Neural crest cell (in vitro differentiated cells): ENCODE measurements at places on chromosomes 5 and 9. TPM values are rescaled to one million over a fixed set of nuclear protein-coding genes. Genes with fewer than 3 reads are reported as not detected.

DDX4 gene
- not detected in 2 replicates for total RNA-seq

DNA sequence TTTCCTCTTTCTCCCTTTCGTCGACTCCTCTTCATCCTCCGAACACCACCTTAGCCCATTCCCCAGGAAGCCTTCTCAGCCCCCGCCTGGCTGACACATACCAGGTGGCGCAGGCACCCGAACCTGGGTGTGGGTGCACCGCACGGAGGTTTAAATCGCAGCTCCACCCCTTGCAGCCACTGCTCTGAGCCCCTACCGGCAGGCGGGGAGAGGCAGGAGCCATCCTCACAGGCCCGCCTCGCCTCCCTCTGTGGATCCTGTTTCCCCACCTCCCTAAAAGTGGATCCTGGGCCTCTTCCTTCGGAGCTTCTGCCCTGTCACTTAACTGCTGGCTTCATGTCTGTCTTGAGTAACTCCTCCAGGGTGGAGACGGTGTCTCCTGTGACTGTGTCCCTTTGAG, 110.7 kb downstream of the OLFM1 start:
- no peaks in the 10 kb centered on the region for H3K36me3 ChIP-seq
- H3K27me3 ChIP-seq = peaks cover 34% of the 10 kb centered on the region
- peaks cover 11% of the 10 kb centered on the region for H3K4me1 ChIP-seq
- DNase-seq = no peak
- H3K4me3 ChIP-seq = no peak overlapping the region
- no peak overlapping the region for H3K27ac ChIP-seq

DNA sequence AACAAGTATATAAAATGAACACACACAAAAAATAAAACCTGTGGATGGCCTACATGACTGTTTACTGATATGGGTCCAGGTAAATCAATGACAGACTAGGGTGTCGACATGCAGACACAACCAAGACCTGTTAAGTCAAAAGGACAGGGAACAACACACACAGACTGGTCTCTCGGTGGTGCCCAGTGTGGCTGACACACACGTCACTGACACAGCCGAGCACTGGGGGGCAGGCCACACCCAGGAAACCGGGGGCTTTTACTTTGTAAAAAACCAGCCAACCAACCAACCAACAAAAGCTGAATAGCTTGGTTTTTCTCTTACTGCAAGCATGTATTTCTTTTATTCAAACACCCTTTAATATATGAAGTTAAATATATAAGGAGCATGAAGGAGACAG, 5.0 kb downstream of the FAM163B start:
- H3K27me3 ChIP-seq = peaks cover 51% of the 10 kb centered on the region
- no peak overlapping the region for H3K27ac ChIP-seq
- no peaks in the 10 kb centered on the region for H3K36me3 ChIP-seq
- no peaks in the 10 kb centered on the region for H3K4me1 ChIP-seq
- no peak for DNase-seq

DNA sequence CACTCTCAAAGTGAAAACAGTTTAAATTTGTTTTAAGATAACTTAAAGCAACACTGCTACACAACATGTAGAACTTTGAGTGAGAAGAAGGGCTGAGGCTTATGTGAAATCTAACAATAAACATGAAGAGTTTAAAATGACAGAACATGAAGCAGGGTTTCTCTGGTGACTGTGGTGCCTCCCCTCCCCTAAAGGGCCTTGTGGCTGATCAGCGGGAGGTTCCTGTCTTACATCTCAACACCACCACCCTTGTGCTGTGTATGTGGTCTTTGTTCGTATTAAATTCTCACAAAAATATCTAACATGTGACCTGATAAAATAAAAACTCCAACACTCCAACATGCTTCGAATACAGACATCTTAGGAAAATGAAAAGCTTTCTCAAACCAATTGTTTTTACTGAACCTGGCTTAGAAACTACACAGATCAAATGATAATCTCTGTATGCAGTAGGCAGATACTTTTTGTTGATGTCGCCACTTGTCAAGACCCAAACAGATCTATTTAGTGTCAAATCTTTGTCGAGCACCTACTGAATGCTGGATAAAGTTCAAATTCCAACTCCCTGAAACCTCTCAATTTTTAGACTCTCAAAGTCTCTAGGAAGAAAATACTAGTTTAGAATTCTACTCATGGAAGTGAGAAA, 9.9 kb upstream of the IQGAP2 start:
- H3K4me1 ChIP-seq = peaks cover 30% of the 10 kb centered on the region
- no peaks in the 10 kb centered on the region for H3K36me3 ChIP-seq
- H3K27ac ChIP-seq = no peak overlapping the region
- H3K27me3 ChIP-seq = no peaks in the 10 kb centered on the region
- no peak overlapping the region for H3K4me3 ChIP-seq
- no peak for DNase-seq

GMCL2 gene
- not detected in 2 replicates for total RNA-seq

CDKN2B-AS1 gene
- total RNA-seq = 0.21 TPM in 1 of 2 replicates, not detected in the other

TAF11L5 gene
- total RNA-seq = not detected in 2 replicates

GRCh38 chr5:62690421-62690820, 111.8 kb downstream of the LRRC70 start:
- no peaks in the 10 kb centered on the region for H3K36me3 ChIP-seq
- H3K4me3 ChIP-seq = no peak overlapping the region
- H3K4me1 ChIP-seq = no peaks in the 10 kb centered on the region
- H3K27ac ChIP-seq = no peak overlapping the region
- no peaks in the 10 kb centered on the region for H3K27me3 ChIP-seq
- no peak for DNase-seq

DNA sequence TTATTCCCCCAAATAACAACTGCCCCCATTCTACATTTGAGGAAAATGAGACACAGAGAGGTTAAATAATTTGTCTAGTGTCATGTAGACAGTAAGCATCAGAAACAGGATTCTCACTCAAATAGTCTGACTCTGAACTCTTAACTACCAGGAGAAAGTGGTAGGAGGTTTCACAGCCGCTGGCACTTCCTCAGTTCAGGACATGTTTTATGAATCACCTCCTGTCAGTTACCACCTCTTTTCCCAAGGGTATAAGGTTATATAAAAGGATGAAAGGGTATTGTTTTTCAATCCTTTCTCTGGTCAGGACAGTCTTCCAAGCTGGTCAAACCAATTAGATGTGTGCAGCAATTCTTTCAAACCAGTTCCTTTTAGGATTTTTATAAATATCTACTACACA, 52.1 kb downstream of the TSSK1B start:
- H3K27ac ChIP-seq = no peak overlapping the region
- DNase-seq = no peak
- no peaks in the 10 kb centered on the region for H3K27me3 ChIP-seq

DNA sequence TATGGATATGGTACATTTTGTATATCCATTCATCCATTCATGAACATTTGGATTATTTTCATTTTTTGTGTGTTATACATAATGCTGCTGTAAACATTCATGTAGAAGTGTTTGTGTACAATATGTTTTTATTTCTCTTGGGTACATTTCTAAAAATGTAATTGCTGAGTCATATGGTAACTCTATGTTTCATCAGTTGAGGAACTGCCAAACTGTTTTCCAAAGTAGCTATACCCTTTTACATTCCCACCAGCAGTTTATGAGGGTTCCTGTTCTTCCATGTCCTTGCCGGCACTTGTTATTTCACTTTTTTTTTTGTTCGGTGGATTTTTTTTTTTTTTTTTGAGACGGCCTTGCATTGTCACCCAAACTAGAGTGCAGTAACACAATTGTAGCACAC, 54.0 kb upstream of the MCCC2 start:
- no peak overlapping the region for H3K4me3 ChIP-seq
- no peaks in the 10 kb centered on the region for H3K27me3 ChIP-seq
- H3K27ac ChIP-seq = no peak overlapping the region
- H3K4me1 ChIP-seq = no peaks in the 10 kb centered on the region
- DNase-seq = no peak

DNA sequence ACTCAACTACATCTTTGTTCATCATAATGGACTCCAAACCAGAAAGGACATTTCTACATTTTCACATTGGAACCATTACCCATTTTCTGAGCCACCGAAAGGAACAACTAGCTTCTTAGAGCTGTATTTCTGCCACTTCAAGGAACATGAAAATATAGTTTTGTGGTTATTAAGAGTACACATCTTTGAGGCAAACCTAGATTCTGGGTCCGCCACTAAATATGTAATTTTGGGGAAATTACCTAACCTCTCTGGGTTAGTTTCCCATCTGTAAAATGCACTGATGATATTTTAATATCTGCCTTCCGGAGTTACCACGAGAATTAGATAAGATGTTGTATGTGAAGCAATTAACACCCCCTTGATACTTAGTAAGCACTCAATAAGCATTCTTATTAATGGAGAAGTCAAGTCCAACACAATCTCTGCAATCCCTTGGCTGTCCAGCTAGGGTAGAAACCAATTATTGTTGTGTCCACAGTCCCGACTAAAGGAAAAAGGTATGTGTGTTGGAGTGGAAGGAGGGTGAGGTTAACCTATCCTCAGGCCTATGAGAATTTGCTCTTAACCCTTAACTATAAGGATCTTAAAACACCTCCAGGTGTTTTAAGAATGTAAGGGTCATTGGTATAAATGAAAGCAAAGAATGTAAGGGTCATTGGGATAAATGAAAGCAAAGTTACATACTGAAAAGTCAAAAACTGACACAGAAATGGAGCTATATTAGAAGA, 94.0 kb upstream of the PTGER4 start:
- no peak overlapping the region for H3K4me3 ChIP-seq
- H3K27me3 ChIP-seq = no peaks in the 10 kb centered on the region
- peak overlapping the region; percentile 36 for H3K27ac ChIP-seq
- H3K4me1 ChIP-seq = peaks cover 9% of the 10 kb centered on the region

DNA sequence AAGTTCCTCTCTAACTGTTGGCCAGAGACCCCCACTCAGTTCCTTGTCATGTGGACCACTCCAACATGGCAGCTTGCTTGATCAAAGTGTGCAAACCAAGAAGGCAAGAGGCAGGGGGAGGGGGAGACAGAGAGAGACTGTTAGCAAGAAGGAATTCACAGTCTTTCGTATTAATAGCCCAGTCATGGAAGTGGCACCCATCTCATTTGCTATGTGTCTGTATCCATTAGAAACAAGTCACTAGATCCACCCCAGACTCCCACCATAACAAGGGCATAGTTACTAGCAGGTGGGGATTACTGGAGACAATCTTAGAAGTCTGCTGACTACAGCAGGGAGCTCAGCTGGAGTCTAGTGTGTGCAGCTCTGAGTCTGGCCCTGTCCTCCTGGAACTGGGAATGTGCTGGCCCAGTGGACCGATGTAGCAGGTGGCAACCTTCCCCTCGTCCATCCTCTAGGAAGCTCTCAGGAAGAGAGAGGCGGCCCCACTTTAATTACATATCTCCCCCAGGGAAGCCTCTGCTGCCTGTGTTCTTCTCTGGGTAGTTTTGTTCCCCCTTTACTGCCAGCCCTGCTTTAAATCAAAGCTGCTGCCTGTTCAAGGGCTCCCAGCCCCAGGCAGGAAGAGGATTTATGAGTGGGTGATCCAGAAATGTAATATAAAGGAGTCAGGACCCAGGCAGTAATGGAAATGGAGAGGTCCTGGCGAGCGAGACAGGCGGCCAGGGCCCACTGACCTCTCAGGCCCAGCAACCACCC, 47.8 kb upstream of the ALDH1B1 start:
- DNase-seq = no peak
- no peak overlapping the region for H3K4me3 ChIP-seq
- peaks cover 11% of the 10 kb centered on the region for H3K4me1 ChIP-seq
- peaks cover 6% of the 10 kb centered on the region for H3K27me3 ChIP-seq
- no peaks in the 10 kb centered on the region for H3K36me3 ChIP-seq
- H3K27ac ChIP-seq = no peak overlapping the region

DNA sequence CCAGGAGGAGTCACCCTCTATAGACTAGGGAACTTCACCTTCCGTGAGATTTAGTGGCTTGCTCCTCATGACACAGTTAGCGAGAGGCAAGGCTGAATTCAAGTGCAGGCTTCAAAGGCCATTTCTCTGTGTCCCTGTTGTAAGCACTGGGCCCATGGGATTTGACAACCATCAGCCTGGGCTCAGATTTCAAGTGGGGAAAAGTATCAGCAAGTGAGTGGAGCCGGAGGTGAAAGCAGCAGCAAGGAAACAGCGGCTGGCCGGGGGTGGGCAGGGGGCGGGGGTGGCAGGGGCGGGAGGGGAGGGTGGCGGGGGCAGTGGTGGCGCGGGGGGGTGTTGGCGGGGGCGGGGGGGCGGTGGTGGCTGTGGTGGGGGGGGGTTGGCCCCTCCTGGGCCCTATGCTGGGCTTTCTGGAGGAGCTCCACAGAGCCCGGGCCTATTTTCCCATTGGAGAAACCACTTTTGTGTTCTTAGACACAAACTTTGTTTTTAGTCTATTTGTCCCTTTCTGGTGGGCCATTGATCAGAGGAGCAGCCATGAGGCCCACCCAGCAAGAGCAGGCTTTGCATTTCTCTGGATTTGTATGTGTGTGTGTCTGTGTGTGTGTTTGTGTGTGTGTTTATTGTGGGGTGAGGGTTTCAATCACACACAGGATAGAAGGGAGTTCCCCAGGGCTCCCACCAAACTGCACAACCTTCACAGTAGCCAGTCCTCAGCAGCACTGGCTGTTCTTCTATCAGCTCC, 165.4 kb upstream of the RAI14 start:
- no peaks in the 10 kb centered on the region for H3K36me3 ChIP-seq
- peaks cover 24% of the 10 kb centered on the region for H3K4me1 ChIP-seq
- no peaks in the 10 kb centered on the region for H3K27me3 ChIP-seq

C5orf15 gene
- total RNA-seq = 38.4 and 39.4 TPM in 2 replicates

GRXCR2 gene
- total RNA-seq = not detected in 2 replicates
